ENCODE measurements at places on chromosomes 12 and 14. TPM values are rescaled to one million over a fixed set of nuclear protein-coding genes. Genes with fewer than 3 reads are reported as not detected.

- peak; percentile 12 for DNase-seq
Observed at GRCh38 chr12:67991158-67991557, 1.9 kb downstream of the IFNG-AS1 start.

GRCh38 chr14:54700717-54701116 lies 133.8 kb downstream of the SAMD4A start:
- no peak for DNase-seq

DNA sequence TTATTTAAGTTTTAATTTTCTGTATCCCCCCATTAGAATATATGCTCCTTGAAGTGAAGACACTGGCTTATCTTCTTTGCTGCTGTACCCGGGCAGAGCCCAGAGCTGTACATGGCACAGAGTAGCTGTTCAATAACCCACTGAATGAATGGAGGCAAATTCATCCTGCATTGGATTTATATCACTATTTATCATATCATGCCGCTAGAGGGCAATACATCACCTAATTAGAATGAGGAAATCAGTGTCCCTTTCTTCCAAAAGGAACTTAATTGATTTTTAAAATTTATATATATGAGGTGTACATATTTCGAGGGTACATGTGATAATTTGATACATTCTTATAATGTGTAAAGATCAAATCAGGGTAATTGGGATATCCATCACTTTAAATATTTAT lies 89.2 kb upstream of the TMEM260 start:
- no peak for DNase-seq

GRCh38 chr12:59066445-59066844 lies 146.1 kb upstream of the LRIG3 start:
- no peak for DNase-seq

DNA sequence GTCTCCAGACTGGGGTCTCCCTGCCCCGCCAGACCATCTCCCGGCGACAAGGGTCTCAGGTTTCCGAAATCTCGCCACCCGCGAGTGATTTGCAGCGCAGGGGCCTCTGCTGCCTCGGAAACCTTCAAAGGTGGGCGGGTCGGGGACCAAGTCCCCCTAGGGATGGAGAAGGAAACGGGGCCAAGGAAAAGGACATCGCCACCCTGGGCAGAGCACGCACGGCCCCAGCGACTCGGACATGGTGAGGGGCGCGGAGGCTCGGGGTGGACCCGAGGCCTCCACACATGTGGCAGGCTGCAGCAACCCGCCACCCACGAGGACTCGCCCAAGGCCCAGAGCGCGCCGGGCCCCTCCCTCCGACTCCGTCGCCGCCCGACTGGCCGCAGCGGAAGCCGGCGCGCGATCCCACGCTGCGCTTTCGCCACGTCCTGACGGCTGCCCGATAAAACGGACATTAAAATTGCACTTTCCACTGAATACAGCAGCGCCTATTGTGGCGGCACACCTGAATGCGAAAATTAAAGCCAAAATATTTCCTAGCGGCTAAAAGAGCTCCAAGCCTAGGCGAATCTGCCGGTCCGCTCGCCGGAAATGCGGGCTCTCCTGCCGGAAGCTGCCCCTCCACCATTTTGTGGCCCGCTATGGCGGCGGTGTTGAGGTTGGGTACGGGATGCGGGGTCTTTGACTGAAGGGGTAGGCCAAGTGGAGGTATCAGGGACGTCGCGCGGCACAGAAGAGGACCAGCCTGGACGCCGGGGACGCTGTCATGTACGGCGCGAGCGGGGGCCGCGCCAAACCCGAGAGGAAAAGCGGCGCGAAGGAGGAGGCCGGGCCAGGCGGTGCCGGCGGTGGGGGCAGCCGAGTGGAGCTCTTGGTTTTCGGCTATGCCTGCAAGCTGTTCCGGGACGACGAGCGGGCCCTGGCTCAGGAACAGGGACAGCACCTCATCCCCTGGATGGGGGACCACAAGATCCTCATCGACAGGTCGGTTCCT lies at the start of gene SFSWAP:
SFSWAP (plus strand) TSS at position 627 of the 994 bp plus-strand sequence; CDS start at position 767, 140 bp downstream.
- peak; percentile 93 for DNase-seq

DNA sequence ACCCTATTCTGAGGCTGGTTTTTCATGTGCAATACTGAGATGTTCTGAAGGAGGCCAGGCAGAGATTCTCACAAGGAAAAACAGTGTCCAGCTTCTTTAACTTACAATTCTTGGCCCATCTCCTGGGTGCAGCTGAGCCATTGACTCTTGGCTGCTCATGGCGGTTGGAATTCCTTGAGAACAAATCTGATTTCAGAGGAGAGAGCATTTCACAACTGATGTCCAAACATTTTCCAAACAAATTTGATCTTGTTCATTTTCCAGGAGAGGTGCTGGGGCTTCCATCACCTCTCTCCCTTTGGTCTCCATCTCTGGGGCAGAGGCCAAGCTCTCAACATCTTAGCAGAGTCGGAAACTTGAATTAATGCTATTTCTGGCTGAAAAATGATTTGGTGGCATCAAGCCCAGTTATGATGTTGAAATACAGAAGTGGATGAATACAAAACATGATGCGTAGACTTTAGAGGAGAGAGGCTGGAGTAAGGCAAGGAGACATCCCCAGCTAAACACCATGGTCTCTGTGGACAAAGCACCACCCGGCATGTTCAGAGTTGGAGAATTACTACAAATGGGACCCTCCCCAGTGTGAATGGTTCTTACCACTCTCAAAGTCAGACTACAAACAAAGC lies 593.0 kb downstream of the VRK1 start:
- DNase-seq: no peak

GRCh38 chr14:68082698-68083291 lies 263.2 kb downstream of the RAD51B start:
- no peak for DNase-seq

DNA sequence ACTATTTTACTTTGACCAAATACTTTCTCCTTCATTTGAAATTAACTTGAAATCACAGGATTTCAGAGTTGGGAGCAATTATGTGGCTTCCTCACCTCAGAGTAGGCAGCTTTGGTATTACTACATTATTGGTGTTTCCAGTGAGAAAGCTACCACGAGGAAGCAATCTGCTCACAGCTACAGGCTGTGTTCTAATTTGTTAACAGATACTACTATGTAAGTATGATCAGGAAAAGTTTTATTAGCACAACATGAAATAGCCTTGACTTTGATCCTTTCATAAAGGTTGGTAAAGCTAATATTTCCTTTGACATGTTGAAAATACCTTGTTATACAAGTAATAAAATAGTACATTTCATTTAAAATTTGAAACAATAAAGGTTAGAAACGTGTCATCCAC lies 30.6 kb downstream of the TAOK3 start:
- DNase-seq: no peak

GRCh38 chr14:95233702-95234241 lies 76.4 kb upstream of the DICER1 start:
- no peak for DNase-seq

- no peak for DNase-seq
Observed at GRCh38 chr12:57614948-57615500, 3.8 kb downstream of the ARHGEF25 start.

DNA sequence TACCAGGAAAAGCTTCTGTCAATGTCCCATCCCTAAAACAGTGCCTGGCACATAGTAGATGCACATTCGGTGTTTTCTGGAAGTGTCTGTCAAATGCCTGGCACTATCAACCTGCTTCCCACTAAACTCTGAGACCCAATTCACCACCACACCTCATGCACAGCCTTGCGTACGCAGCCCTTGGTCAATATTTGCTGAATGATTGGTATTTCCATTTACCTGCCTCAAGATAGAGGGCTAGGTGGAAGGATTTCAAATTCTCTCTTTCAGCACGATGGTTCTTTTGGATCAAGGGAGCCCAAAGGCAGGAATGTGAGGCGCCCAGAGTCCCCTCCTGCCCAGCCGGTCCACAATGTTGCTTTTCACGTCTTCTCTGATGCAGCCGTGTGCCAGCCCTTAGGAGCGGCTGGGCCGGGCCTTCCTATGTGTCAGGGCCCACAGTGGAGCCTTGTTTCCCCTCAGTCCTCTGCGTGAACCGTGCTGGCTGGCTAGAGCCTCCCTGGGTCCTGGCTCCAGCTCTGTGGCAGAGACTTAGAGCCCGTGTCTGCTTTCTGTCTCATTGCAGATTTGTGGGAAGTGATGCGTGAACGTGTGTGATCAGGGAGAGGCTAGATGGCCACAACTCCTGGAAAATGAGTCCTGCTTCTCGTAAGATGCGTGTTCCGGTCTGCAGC lies 99.9 kb upstream of the RFLNA start:
- DNase-seq: peak; percentile 67

DNA sequence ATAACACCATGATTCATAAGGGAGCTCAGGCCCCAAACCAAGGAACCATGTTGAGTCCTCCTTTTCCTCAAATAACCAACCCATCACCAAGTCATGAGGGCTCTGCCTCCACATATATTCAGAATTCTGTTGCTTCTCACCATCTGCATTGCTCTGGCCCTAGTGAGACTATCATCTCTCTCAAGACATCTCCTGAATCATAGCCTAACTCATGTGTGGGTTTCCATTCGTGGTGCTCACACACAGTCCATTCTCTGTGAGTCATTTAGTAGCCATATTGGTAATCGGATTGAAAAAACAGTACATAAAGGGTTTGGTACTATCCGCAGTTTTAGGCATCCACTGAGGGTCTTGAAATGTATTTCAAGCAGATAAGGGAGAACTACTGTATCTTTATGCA lies 5.1 kb upstream of the SLC38A2 start:
- DNase-seq: no peak

GRCh38 chr12:119301379-119301778 lies 33.1 kb upstream of the CCDC60 start:
- DNase-seq: no peak

- DNase-seq: no peak
Observed at GRCh38 chr14:99759546-99759925, 33.7 kb upstream of the EML1 start.

DNA sequence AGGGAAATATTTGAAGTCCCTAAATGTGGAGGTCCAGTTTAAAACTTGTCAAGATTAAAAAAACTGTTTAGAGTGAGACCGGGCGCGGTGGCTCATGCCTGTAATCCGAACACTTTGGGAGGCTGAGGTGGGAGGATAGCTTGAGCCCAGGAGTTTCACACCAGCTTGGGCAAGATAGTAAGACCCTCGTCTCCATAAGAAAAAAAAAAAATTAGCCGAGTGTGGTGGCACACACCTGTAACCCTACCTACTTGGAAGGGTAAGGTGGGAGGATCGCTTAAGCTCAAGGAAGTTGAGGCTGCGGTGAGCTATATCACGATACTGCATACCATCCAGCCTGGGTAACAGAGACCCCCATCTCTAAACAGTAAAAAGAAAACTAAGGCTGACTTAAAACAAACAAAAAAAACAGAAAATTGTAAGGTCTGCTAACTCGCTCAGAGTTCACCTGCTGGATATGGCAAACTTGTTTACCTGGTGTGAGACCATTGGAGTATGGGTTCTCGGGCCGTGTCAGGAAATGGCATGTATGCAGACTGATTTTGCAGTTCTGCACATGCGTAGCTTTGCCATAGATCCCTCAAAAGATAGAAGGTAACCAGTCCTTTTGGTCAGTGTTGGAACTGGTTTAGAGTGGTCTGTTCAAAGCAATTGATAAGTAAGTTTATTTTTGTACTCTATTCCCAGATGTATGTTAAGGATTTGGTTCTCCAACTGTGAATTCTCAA lies 2.1 kb downstream of the RNF10 start:
- DNase-seq: peak; percentile 34

The DLGAP5 gene
- total RNA-seq: 3.5 TPM

The CIROP gene
- not detected for total RNA-seq

The RFX4 gene
- not detected for total RNA-seq

The ZNF385A gene
- 1.8 TPM for total RNA-seq
